ENCODE measurements at places on chromosomes 7 and 10.

DNA sequence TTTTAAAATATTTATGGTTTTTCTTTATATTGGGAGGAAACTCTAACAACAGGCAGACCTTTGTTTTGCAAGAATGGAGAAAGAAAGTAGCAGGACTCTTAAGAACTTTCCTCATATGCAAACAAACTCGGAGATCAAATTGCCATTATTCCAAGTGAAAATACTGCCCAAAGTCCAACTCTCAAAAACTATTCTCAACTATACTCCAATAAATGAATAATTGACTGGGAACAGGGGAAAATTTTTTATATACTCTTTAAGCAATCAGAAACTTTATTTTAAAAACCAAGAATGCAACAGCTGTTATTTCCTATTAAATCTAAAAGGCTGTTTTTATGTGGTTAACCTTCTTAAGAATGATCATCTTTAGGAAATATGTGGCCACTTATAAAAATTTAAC lies 101.9 kb downstream of the COL28A1 start:
- H3K27ac ChIP-seq: no peak overlapping the region
- H3K4me3 ChIP-seq: no peak overlapping the region
- no peaks in the 10 kb centered on the region for H3K4me1 ChIP-seq
- no peak for DNase-seq
- peaks cover 5% of the 10 kb centered on the region for H3K27me3 ChIP-seq

DNA sequence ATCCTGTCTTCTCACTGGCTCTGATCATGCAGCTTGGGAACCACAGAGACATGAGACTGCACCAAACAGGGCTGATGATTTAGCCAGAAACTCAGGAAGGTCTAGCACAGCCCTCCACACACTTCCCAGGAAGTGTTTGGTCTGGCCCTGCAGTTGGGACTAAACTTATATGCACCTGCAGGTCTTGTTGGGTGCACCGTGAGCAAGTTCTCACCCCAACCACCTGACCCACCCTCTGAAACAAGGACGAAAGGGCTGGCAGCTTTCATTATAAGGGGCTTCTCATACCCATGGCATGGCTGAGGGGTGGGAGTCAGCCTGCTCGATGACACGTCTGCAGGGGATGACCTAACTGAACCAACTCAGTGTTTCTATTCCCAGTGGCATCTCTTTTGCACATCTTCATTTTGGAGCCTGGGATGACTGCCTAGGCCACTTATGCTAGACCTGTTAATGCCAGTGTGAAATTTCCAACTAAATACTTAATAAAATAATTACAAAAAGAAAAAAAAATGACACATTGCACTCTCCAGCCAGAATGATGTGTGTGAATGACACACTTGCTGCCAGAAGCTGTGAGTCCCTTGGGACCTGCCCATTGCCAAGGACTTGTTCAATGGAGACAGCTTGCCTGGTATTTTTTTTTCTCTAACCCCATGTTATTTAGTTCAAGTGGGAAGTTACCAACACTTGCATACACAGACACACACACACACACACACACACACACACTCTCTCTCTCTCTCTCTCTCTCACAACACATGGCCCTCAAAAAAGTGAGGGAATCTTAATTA lies 102.6 kb downstream of the NEURL1 start:
- H3K4me3 ChIP-seq: no peak overlapping the region
- DNase-seq: no peak
- H3K4me1 ChIP-seq: no peaks in the 10 kb centered on the region
- no peaks in the 10 kb centered on the region for H3K27me3 ChIP-seq
- no peaks in the 10 kb centered on the region for H3K36me3 ChIP-seq
- no peak overlapping the region for H3K27ac ChIP-seq

DNA sequence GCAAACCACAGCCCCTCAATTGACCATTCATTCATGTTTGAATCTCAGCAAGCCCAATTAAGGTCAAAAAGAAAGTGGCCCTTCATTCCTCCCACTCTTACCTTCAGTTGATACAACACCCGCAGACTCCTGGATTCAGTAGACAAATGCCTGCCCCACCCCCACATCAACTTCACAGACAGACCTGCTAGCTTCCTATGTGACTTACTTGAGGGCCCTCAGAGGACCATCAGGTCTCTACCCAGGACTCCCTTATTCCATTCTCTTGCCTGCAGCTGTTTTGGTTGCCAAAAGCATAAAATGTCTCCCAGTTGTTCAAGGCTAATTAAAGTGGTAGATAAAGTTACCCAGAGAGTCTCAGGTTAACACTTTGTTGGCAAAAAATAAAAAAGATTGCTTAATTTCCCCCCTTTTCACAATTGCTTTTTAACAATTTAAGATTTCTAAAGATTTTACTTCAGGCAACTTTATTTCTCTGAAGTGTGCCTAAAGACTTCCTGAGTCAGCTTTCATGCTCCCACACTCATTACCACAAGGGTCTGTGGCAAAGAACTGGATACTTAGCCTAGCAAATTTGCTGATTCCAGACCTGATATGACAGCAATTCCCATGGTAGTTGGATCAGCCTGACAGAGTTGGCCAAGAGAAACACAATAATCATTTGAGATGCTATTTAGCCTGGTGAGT lies 3.3 kb upstream of the MTERF1 start:
- no peak overlapping the region for H3K27ac ChIP-seq
- H3K36me3 ChIP-seq: no peaks in the 10 kb centered on the region
- H3K27me3 ChIP-seq: peaks cover 2% of the 10 kb centered on the region
- no peak overlapping the region for H3K4me3 ChIP-seq

DNA sequence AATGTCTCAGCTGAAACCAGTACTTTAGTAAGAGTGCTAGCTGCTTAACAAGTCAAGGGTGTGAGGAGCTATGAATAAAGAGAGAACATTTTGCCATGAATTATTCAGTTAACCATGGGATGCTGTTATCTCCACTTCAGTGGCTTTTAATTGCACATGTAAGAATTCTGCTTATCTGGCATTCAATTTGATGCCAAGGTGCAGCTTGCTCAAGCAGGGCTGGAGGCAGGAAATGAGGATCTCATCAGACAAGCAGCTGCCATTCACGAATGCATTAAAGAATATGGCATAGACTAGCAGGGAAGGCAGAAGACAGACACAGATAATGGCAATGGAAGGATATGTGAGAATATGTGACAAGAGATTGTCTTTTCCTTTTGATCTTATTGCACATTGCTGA lies 697.8 kb downstream of the NRG3 start:
- H3K4me1 ChIP-seq: no peaks in the 10 kb centered on the region
- H3K27ac ChIP-seq: no peak overlapping the region
- no peaks in the 10 kb centered on the region for H3K36me3 ChIP-seq
- no peak overlapping the region for H3K4me3 ChIP-seq

GRCh38 chr7:111529507-111530355 lies 32.6 kb downstream of the IMMP2L start:
- no peaks in the 10 kb centered on the region for H3K4me1 ChIP-seq
- no peak overlapping the region for H3K4me3 ChIP-seq
- no peak for DNase-seq
- no peaks in the 10 kb centered on the region for H3K36me3 ChIP-seq
- no peaks in the 10 kb centered on the region for H3K27me3 ChIP-seq
- no peak overlapping the region for H3K27ac ChIP-seq

GRCh38 chr7:66415659-66416265 lies 210.6 kb downstream of the TPST1 start:
- no peak overlapping the region for H3K27ac ChIP-seq
- DNase-seq: no peak
- no peaks in the 10 kb centered on the region for H3K36me3 ChIP-seq
- H3K4me3 ChIP-seq: no peak overlapping the region

GRCh38 chr10:17452060-17452841 lies 2.1 kb downstream of the ST8SIA6 start:
- no peak for DNase-seq
- no peaks in the 10 kb centered on the region for H3K36me3 ChIP-seq
- H3K4me3 ChIP-seq: no peak overlapping the region
- H3K27me3 ChIP-seq: peaks cover 16% of the 10 kb centered on the region
- H3K4me1 ChIP-seq: peaks cover 17% of the 10 kb centered on the region
- H3K27ac ChIP-seq: no peak overlapping the region

GRCh38 chr10:49034925-49035324 lies 80.4 kb downstream of the VSTM4 start:
- no peak overlapping the region for H3K4me3 ChIP-seq
- H3K27ac ChIP-seq: no peak overlapping the region
- no peak for DNase-seq
- no peaks in the 10 kb centered on the region for H3K27me3 ChIP-seq

DNA sequence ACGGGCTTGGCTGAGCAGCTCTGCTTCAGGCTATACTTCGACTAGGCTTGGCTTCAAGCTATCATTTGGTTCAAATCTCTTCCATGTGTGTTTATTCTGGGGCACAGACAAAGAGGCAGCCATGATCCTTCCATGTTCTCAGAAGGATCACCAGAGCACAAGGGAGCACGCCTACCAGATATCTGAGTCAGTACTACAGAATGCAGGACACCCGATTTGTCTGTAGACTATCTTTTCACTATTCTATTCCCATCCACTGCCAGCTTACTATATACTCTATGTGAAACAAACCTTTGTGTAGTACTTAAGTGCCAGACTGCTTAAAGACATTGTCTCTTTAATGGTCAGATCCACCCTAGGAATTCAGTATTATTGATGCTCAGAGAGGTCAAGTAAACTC lies 35.1 kb downstream of the CH25H start:
- no peak overlapping the region for H3K27ac ChIP-seq
- DNase-seq: no peak

DNA sequence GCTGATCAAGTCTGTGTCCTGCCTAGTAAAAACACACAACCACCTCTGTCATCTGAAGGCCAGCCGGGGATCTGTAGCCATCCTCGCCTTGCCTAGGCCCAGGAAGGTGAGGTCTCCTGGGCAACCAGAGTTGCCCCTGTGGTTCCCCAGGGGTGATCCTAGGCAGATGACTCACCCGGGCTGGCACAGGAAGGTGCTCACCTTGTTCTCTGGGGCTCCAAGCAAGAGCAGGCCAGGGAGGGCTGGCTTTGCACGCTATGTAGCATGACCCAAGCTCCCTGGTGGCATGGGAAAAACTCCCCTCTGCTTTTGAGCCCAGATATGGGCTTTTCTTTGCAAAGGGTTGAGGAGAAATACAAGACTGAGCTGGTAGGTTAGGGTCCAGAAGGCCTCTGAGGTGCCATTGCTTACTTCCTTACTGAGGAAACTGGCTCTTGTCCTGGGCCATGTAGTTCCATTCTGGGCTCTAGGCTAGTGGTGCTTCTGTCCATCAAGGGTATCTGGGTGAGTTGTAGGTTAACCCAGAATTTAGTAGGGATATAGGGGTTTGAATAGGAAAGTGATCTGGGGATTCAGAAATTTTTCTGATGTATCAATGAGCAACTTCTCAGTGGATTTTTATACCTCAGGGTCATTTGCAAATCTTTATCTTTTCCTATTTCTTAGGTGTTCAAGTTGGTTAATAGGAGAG lies 112.0 kb downstream of the NT5C2 start:
- peaks cover 12% of the 10 kb centered on the region for H3K36me3 ChIP-seq
- H3K4me1 ChIP-seq: no peaks in the 10 kb centered on the region
- no peak for DNase-seq
- H3K4me3 ChIP-seq: no peak overlapping the region
- no peaks in the 10 kb centered on the region for H3K27me3 ChIP-seq

- H3K4me3 ChIP-seq: peak overlapping the region; percentile 76
- H3K27me3 ChIP-seq: no peaks in the 10 kb centered on the region
- peaks cover 5% of the 10 kb centered on the region for H3K4me1 ChIP-seq
- no peaks in the 10 kb centered on the region for H3K36me3 ChIP-seq
- H3K27ac ChIP-seq: peak overlapping the region; percentile 69
- DNase-seq: peak; percentile 1
Observed at GRCh38 chr7:24572393-24572996, 757 bp upstream of the PALS2 start.

- H3K36me3 ChIP-seq: no peaks in the 10 kb centered on the region
- H3K27ac ChIP-seq: no peak overlapping the region
Observed at GRCh38 chr7:98372993-98373392, 27.9 kb downstream of the BAIAP2L1 start.

Data from T-cell (primary cell).